ENCODE measurements at places on chromosomes 7 and 10. TPM values are rescaled to one million over a fixed set of nuclear protein-coding genes. Genes with fewer than 3 reads are reported as not detected.

The CHAT gene
- total RNA-seq, result not detected

The MMD2 gene
- total RNA-seq, result not detected

The SFTPA1 gene
- not detected for total RNA-seq

The SOSTDC1 gene
- total RNA-seq, result 0.73 TPM

The WDR37 gene
- total RNA-seq, result 21.6 TPM

The SLC16A12 gene
- total RNA-seq, result not detected

The SLC39A12 gene
- not detected for total RNA-seq

The SPDYE2B gene
- not detected for total RNA-seq

The NME8 gene
- not detected for total RNA-seq

The IFIT1B gene
- total RNA-seq, result under 0.01 TPM

The CAV2 gene
- 113 TPM for total RNA-seq

The ADRB1 gene
- total RNA-seq, result not detected

The FGL2 gene
- 0.16 TPM for total RNA-seq

The LAMB1 gene
- total RNA-seq, result 535 TPM

The POLR2J2 gene
- total RNA-seq, result 6.9 TPM

The CC2D2B gene
- 0.32 TPM for total RNA-seq

The IMMP2L gene
- total RNA-seq, result 8.6 TPM

The FAM185A gene
- 7.5 TPM for total RNA-seq

The MBL2 gene
- not detected for total RNA-seq

The CDH23 gene
- total RNA-seq, result 0.24 TPM

The SLC13A1 gene
- not detected for total RNA-seq

The NPC1L1 gene
- total RNA-seq, result not detected

The NODAL gene
- not detected for total RNA-seq

Measured in hair follicle dermal papilla cell (primary cell).